Germinal center (tissue), 1 donor: ENCODE measurements at places on chromosomes 2 and 18.

DNA sequence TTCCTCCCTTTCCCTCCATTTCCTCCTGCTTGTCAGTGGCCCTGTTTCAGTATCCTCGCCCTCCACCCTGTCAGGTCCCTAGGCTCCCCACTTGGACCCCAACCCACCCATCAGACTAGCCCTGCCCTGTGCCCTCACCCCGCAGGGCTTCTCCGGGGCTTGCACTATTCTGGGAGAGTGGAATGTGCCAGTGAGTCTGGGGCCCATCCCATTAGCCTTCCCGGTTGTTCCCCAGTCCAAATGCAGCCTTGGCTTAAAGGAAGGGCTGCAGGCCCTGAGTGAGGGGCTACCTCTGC, 45.5 kb downstream of the MYO7B start:
- no peak for DNase-seq

DNA sequence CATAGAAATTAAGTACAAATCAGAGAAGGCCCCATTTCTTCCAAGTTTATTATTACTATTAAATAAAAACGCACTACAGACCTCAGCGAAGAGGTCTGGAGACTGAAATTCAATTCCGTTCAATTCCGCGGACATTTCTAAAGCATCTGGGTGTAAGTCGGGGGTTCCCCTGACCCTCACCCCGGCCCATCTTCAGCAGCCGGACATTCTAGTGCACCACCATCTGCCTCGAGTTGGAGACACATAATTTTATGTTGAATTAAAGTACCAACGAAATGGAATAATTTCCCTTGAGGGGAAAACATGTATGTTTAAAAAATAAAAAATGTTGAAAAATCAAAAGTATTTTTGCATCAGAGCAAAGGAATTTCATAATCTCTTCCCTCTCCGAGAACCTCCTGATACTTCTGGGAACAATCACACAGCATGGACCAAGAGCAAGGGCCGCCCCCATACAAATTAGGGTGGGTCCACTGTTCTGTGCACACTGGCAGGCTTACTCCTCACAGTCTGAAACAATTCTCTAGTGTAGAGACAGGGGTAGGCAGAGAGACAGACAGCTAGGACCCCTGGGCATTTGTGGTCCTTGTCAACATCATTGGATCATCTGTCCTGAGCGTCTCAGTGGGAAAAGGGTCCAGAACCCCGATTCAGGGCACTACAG, 29.3 kb downstream of the MBP start:
- DNase-seq = no peak

DNA sequence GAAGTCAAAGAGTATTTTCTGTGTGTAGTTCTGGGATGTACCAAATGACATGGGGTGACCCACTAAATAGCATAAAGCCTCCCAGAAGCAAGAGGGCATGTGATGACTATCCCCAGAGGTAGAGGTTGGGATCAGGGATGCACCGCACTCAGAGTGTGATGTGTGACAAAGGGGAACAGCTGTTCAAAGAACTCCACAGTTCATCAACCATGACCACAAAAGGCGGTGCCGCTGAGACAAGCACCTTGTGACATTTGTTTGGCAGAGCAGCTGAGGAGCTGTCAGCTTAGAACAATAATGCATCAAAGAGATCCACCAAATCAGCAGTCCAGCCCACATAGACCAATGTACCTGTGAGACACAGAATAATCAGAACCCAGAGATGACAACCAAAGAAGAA, 81.3 kb downstream of the VWC2L start:
- no peak for DNase-seq

DNA sequence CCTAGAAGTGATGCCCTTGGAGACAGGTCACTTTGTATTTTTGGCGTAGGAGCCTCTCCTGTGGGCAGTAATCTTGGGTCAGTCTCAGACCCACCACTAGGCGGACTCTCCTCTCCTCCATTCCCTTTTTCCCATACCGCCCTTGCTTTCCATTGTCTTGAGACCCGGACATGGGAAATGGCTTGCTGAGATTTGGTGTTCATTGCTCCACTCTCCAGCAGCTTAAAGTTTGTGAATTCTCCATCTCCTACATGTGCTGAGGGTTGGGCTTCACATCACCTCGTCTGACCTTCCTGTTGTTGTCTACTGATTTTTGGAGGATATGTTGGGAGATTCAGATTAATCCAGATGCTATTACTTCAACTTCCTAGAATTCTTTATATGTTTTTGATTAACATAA, 159.2 kb upstream of the RAB12 start:
- DNase-seq = no peak
